Stimulated activated CD4-positive, alpha-beta T cell treated with anti-CD3 and anti-CD28 coated beads, Interleukin-12 subunit alpha, Interleukin-12 subunit beta, amount 100 ng/mL, for 4 hours (primary cell): ENCODE measurements at places on chromosomes 5 and 9.

DNA sequence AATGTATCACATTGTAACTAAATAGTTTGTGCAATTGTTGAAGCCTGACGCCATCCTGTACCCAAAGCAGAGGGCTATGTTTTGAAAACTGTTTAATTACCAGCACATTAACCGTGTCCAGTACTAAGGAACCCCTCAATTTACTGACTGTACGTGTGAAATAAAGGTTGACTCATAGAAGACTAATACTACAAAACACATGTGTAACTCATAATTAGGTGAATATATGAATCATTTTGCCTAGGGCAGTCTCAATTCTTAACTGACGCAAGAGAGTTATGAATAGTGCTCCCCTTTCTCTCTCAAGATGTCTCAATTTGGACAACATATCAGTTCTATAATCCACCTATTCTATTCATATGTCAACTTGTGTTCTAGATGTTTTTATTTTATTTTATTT, 558.4 kb downstream of the PRDM9 start:
- no peak for DNase-seq

DNA sequence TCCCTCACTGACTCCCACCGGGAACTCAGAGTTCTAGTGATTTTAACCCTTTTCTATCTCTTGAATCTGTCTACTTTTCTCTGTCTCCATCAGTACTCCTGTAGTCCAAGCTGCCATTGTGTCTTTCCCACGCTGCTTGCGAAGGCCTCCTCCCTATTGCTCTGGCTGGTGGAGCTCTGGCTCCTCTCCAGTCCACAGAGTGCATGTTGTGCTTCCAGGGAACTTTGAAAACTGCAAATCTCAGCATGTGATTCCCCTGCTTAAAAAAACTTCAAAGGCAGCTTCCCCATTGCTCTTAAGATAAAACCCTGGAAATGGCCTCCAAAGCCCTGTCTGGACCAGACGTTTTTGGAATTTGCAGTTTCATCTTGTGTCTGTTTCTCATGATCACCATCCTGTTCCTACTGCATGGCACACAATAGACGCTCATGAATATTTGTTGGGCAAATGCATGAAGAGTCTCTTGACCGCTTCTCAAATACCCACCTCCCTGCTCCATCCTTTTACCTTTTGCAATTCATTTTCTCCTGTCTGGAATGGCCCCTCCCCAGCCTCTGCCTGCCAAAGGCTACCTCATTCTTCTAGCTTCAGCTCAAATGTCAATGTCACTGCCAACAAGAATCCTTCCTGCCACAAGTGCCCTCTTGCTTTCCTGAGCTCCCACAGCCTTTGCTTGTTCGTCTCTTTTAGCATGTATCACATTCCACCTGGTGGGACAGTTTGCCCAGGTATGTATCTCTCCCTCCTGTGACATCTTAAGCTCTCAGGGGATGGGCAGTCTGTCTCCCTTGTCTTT, 293.2 kb downstream of the ARHGAP26 start:
- no peak for DNase-seq

- DNase-seq, result no peak
Observed at GRCh38 chr5:161446655-161447054, 99.9 kb downstream of the GABRB2 start.

DNA sequence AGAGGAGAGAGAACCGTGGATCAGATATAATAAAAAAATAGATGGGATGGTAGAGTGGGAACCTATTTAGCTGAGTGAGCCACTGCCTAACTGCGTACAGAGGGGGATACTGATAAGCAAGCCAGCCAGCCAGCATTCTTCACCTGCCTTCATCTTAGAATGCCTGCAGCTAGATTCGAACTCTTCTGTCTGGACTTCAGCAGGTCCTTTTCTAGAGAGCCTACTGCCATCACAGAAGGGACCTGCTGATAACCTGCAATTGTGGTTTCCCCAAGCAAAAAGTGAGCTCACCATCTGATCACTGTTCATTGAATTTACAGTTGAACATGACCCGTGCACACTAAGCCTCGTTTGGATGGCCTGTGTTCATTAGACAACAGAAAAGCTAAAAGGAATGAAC, 109.4 kb downstream of the CDC42SE2 start:
- DNase-seq, result no peak

DNA sequence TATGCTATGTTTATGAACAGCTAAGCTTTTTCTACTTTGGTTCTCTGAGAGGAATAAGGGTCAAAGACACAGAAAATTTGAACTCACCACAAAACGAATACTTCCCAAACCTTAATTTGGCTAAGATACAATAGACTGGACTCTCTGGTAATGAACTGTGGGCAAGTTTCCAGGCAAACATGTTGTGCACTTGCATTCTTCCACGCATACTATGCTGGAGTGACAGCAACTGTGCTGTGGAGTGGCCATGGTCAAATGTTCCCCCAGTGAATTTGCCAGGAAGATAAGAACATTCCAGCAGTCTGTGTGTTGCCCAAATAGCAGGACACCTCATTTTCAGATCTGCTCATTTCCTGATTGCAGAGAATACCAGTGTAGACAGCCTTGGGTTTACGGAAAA, 275.3 kb upstream of the IL12B start:
- DNase-seq, result no peak

DNA sequence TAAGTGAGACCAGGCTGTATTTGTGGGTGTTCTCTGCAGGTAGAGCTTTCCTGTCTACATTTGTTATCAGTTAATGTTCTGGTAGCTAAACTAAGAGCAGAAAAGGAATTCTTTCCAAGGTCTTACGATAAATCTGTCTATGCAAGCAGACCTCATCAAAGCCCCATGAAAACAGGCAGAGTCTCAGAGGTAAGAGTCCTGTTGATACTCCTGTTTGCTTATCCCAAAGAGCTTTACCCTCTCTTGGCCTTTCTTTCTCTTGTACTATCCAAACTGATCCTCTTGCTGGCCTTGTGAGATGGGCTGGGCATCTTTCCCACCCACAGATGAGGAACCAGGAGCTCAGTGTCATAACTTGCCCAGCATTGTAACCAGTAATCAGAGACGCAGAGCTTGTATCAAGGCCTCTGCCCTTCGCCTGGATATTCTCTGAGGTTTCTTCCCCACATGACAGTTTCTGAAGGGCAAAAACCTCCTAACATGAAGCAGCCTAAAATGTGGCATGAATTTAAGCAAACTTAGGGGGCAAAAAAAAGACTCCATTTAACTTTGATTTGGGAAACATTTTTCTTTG, 33.5 kb downstream of the PRKACG start:
- no peak for DNase-seq

DNA sequence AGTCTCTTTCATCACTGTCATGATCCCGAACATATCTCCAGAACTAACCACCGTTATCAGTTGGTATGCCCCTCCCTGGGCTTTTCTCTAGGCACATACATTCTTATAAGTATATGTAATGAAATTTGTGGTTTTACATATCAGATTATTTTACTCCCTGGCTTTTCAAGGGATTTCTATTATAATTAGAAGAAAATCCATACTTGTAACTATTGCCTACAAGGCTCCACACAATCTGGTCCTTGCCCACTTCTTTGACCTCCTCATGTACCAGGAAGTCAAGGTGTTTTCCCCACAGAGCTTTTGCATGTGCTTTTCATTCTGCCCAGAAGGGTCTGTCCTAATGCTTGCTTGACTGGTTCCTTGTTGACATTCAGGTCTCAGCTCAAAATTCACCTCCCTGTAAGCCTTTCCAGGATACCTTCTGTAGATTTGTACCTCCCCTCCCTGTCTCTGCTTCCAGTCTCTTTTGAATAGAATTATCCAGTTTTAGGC, 33.6 kb upstream of the HSD17B4 start:
- DNase-seq, result no peak

GRCh38 chr9:138003485-138004190, 126.1 kb downstream of the CACNA1B start:
- no peak for DNase-seq

- DNase-seq, result no peak
Observed at GRCh38 chr9:15220658-15221318, 86.2 kb downstream of the TTC39B start.

DNA sequence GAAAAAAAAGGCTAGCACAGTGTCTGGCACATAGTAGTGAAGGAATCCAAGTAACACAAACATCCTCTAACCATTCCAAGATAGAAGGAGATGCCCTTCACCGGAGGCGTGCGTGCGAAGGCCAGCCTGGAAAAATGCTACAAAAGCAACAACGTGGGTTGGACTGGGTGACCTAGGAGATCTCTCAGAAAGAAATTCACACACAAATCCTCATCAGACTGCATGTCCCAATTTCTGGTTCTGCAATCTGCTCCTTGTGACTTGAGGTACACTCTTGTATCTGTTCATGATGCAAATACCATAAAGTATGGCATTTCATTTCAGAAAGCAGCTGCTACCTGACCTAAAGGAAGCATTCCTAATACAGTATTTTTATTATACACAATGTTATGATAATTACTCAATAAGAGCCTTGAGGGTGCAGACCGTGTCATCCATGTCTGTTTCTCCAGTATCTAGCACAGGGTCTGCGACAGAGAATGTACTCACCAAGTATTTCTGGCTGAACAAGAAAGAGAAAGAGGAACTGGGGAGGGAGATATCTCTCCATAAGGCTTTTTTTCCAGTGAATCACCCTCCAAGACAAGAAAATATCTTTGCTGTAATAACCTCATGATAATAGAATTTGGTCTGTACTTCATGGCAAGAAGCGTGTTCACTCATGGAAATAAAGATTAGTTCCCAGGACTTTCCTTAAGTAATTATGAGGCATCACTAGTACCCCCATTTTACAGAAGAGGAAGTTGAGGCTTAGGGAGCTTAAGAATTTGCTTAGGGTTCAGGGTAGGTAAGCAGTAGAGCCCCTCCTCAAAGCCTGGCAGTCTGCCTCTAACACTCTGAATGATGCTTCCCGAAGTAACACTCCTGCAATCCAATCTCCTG, 138.3 kb downstream of the CDK5RAP2 start:
- DNase-seq, result no peak

GRCh38 chr5:171839112-171839511, 53.5 kb downstream of the SMIM23 start:
- no peak for DNase-seq

DNA sequence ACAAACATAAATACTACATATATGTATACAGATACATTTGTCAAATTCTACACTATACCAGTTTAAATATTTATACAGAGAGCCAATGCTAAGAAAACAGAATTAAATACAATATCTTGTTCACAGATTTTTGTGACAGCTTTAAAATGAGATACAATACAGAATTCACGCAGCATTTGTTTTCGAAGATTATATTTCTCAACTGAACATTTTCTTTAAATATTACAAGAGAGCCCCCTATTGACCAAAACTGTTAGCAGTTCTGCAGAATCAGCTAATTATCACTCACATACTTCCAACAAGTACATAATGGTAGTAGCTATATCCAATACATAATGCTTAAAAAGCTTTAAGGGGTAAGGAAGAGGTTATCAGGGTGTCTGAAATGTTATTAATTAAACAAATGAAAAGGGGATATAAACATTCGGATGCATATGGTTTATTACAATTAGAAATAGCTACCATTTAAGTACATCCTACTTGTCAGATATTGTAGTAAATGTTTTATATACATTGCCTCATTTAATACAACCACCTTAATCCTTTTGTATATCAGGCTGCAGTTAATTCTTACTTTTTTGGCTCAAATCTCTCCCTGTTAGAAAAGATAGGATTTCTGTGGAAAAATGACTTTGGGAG, 31.7 kb downstream of the ZDHHC21 start:
- no peak for DNase-seq
